ENCODE measurements at places on chromosomes 16 and 17.

GRCh38 chr17:56973520-56973919, 4.4 kb upstream of the SCPEP1 start:
- DNase-seq: no peak

- DNase-seq: no peak
These were observed 56.1 kb upstream of the ACSF3 start for GRCh38 chr16:89037261-89038152.

DNA sequence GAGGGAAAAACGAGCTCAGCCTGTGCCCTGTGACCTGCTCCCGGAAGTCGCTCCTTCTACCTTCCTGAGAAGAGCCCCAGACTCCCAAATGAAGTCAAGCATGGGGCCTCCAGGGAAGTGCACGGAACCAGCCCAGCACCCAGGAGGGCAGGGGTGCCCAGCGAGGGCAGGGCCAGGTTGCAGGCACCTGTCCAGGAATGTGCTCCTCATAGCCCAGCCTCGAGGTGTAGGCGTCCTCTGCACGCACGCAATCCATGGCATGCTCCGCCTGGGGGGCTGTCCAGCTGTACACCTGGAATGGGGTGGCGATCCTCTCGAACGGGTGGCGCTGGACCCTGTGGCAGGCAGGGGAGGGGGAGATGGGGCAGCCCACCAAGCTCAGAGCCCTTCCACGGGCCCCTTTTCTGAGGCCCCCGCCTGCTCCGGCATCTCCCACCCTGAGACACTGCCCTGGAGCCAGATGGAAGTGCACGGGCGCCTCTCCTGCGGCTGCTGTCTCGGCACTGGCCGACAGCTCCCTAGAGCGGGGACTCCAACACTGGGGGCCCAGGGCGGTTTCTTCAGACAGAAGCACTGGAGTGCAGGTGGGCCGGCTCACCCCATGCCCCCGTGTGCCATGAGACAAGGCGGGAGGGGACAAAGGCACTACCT, 10.9 kb downstream of the CLUH start:
- no peak for DNase-seq

- no peak for DNase-seq
These were observed 21.6 kb downstream of the ZFP1 start for GRCh38 chr16:75169899-75170405.

DNA sequence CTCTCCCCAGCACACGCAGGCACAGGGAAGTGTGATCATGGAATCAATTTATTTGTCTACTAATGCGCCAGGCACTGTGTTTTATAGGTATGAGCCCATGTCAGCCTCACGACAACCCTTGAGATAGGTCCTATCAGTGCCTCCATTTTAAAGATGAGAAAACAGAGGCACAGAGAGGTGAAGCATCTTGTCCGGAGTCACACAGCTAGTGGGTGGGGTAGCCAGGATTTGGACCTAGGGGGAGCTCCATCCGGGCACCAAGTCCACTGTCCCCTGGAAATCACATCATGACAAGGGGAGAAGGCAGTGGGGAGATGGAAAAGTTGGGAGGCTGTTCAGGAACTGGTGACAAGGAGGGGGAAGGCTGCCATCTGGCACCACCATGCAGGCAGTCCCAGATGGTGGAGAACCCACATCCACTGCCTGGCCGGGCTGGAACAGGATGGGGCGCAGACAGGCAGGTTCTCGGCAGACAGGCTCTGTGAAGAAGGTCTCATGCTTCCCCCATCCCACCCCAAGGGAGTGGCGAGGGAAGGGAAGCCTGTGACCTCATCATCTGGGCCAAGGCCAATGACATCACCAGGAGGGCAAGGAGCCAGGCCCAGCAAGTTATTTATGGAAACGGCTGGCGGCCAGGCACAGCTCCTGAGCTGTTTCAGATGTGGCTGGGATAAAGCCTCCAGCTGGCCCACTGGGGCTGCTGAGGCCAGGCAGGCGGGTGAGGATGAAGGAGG, 126.0 kb upstream of the SDK2 start:
- DNase-seq: no peak

- DNase-seq: no peak
These were observed 14.4 kb upstream of the FBXO47 start for GRCh38 chr17:38981636-38982035.

DNA sequence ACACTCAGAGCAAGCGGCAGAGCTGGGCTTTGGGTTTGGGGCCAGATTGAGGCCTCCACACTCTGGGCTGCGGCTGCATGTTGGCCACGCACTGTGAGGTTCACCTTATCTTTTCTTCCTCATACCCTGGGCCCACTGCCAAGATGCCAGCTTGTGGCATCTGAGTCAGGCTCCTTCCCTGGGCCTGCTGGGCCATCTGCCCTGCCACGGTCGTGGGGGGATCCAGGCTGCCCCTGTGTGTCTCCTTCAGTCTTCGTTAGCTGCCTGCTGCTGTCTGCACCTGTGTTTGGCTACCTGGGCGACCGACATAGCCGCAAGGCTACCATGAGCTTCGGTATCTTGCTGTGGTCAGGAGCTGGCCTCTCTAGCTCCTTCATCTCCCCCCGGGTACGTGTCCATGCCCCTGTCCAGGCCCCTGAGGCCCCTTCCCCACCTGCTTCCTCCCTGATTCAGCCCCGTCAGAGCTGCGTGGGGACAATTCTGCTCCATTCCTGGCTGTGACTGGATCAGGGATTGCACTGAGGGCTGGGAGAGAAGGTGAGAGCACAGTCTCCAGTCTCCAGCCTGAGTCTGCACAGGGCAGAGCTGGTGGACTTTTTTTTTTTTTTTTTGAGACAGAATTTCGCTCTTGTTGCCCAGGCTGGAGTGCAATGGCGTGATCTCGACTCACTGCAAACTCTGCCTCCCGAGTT, 11.2 kb downstream of the SPNS3 start:
- no peak for DNase-seq

DNA sequence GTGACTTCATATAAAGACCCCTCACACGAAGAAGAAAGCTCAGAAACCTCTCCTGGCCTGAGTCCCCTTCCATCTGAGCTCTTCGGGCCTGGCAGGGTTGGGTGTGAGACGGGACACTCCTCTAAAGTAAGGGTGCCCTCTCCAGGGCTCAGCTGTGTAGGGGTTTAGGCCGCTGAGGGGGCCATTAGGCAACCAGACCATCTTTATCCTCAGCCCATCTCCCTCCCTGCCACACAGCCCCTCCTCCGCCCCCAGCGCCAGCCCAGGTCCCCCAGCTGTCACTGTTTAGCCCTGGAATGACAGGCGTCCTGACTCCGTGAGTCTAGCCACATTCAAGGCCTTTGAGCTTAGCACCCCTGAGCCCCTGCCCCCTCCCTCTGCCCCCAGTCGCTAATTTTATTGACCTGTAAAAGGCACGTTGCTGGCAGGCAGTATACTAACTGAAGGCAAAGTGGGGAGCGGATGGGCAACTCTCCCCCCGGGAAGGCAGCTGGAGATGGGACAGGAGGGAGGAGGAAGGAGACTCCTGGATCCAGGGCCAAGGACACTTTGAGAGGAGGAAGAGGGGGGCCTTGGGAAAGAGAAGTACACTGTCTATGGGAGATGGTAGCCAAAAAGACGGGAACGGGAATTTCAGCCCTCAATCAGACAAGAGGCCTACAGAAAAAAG, 592 bp upstream of the ZNF385C start:
- DNase-seq: no peak

DNA sequence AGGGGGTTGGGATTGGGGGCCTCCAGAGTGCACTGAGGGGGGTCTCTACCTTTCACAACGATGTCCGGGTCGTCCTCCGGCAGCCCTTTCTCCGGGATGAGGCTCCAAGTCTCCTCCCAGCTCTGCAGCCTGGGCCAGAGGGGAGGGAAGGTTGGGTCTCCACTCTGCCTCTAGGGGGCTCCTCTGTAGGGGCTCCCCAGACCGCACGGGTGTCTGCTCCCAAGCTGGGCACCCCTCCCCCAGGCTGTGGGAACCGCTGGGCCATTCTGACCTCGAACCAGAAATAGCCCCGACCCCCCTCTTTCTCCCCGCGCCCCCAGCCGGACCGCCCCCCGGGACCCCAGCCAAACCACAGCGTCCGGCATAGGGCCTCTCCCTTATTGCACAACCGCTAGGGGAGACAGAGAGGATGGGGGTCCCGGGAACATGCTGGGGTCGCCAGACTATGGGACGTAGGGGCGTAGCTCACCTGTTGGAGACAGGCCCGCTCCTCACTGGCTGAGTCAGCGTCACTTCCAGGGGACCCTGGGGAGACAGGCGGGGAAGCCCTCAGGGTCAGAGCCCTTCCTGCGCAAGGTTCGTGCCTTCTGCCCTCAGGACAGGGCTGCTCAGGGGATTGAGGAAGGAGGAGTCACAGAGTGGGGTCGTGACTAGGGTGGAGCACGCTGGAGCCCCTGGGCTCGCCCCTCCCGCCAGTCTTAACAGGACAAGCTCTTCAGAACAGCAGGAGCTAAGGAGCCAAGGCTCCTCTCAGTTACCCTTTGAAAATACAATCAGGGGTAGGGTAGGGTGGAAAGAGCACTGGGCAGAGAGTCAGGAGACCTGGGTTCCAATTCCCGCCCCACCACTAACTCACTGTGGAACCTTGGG, 2.7 kb downstream of the PLEKHH3 start:
- DNase-seq: no peak

DNA sequence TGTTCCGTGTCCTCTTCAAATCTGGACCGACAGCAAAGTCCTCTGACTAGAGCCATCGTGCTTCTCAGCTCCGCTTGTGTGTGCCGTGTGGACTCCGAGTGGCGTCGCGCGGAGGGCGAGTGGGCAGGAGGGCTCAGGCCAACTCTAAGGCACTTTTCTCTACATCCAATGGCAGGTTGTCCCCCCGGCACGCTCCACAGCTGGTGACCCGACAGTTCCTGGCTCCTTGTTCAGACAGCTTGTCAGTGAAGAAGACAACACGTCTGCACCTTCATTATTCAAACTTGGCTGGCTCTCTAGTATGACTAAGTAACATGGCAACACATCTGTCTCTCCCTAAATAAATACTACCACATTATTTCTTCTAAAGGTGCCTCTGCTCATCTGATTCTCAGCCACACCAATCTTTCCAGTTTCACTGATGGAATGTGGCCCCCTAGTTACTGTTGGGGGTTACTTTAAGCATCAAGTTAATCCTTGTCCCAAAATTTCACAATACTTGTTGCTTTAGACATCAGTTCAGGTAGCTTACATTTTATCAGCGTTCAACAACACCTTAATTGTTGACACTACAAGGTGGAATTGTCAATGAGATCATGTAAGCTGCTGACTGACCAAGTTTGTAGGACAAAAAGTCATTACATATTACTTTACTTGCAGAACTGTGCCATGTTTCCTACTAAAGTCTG, 15.4 kb downstream of the COG1 start:
- no peak for DNase-seq

DNA sequence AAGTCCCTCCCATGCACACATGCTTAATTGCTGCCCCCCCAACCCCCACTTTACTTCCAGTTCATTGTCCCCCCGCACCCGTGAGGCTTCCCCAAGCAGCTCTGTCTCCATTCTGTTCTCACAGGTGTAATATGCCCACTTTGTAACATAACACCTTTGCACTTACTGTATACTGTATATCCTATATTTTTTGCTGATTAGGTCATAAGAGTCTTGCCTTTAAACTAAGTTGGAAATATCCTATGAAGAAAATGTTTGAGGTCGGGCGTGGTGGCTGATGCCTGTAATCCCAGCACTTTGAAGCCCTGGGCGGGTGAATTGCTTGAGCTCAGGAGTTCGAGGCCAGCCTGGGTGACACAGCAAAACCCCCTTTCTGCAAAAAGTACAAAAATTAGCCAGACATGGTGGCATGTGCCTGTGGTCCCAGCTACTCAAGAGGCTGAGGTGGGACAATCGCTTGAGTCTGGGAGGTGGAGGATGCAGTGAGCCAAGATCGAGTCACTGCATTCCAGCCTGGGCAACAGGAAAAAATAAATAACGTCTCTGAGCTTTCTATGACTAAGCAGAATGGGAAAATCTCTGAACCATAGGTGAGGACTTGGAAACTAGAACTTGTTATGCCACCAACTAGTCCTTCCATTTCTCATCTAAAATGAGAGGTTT, 76.1 kb downstream of the TNRC6C start:
- no peak for DNase-seq

GRCh38 chr17:16882243-16882925, 89.5 kb downstream of the TNFRSF13B start:
- DNase-seq: no peak

DNA sequence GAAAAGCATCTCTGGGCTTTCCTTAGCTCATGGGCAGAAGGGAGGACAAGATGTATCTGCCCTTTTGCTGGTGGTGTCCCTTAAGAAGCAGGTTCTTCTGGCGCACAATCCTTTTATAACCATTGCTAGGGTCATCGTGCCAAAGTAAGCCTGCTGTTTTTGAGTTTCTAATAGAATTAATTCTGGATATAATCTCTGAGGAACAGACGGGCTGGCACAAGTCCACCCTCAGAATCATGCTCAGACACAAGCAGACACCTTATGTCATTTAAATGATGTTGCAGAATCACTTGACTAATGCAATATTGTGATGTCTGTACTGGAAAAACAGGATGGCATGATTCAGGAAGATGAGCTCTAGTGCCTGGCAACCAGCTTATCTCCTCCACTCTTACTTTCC, 18.8 kb upstream of the MMD start:
- no peak for DNase-seq

DNA sequence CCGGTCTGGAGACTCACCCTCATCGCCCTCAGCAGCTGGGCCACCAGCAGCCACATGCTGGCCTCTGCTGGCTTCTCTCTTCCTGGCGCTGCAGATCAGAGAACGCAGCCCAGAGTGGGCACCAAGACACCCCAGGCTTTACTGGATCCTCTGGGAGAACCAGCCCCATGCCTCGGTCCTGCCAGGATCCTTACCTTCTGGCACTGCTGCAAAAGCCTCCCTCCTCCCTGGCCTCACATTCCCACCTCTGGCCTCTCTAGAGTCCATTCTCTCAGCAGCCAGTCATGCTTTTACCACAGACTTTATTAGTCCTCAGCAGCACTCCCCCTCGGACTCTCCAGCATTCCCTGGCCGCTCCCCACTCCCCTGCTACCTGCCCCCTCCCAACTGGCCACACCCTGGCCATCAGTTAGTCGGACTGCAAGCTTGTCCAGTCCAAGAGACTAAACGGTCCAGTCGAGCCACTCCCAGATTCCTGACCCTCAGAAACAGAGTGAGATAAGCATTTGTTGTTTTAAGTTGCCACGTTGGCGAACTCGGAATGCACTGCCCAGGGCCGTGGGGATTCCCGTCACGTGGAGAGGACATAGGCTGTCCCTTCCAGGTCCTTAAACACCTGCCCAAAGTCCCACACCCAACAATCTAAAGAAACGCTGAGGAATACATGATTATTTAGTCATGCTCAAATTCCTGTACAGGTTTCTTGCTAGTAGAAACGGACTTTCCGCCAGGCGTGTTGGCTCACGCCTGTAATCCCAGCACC, 5.9 kb upstream of the SPG7 start:
- no peak for DNase-seq

- peak; percentile 38 for DNase-seq
These were observed 140.5 kb downstream of the SEC14L1 start for GRCh38 chr17:77281122-77281903.

DNA sequence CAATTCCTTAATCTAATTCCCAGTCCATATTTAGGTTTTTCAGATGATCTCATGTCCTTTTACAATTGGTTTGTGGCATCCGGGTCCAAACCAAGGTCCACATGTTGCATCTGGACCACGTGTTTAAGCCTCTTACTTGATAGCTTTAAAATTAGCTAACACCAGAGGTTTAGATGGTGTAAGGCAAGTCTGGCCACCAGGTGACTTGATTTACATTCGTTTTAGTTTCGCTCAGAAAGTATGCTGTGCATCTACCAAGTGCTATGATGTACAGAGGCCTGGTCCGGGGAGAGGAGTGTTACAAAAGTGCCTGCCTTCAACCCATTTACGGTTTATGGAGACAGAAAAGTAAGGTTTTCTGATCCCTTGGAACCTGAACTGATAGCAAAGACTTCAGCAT, 878 bp upstream of the DNAJA2 start:
- no peak for DNase-seq

- no peak for DNase-seq
These were observed 4.9 kb upstream of the RBL2 start for GRCh38 chr16:53429221-53429943.

- DNase-seq: no peak
These were observed 2.6 kb downstream of the STAC2 start for GRCh38 chr17:39222866-39223834.
